ENCODE measurements at places on chromosomes 16 and 17.

DNA sequence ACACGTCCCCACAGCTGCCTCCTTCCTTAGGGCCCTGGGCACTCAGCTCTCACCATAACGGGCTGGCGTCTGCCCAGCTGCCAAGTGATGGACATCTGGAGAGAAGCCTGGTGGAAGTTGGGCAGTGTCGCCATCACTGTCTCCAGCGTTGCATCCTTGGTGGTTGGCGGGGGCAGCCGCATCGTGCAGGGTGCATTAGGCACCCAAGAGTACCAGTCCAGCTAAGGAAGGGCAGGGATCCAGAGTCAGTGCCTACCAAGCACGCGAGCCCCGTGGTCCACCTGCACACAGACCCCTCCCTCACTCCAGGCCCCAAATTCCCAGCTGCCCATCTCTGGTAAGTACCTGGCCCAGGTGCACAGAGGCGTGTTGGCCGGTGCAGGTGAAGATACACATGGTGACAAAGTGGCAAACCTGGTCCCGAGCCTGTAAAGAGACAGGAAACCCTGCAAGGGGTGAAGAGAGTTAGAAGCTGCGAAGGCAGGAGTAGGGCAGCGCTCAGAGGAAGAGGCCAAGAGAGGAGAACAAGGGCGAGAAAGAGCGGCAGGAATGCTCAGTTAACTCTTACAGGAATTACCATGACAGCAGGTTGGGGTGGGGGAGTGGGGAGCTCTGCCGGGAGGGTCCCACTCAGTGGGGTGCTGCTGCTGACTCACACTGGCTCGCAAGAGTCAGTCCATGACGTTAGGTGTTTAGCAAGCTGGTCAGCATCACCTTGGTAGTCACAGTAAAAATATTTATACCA, 9.5 kb downstream of the ALOX15 start:
- no peak for DNase-seq

- no peak for DNase-seq
Measured at GRCh38 chr17:11081342-11081741, 159.7 kb upstream of the SHISA6 start.

DNA sequence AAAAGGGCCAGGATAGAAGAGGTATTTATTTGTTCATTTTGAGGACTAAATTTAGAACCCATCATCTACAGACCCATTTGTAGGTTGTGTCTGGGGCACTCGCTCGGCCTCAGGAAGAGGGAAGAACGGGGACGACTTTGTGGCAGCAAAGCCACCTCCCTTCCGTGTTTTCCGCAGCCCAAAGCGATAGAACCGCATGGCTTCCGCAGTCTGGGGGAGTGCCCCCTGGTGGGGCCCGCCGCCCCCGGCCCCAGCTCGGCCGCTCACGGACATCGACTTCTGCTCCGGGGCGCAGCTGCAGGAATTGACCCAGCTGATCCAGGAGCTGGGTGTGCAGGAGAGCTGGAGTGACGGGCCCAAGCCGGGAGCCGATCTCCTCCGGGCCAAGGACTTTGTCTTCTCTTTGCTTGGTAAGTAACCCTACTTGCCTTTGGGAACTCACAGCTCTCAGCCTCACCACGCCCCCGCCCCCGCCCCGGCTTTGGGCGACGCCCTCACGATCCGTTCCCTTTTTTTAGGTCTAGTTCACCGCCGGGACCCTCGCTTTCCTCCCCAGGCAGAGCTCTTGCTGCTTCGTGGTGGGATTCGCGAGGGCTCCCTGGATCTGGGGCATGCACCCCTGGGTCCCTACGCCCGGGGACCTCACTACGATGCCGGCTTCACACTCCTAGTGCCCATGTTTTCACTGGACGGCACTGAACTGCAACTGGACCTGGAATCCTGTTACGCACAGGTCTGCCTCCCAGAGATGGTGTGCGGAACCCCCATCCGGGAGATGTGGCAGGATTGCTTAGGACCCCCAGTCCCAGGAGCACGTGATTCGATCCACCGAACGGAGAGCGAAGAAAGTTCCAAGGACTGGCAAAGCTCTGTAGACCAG, 681 bp downstream of the TMEM102 start:
- peak; percentile 50 for DNase-seq

- peak; percentile 94 for DNase-seq
Measured at GRCh38 chr17:42016941-42017865, at the start of gene DNAJC7. Gene DNAJC7, minus strand, starts transcription at chr17:42017439. Its CDS starts 23 bp downstream, at chr17:42017416.

GRCh38 chr17:17563530-17563929, 28.0 kb downstream of the PEMT start:
- DNase-seq, result no peak

GRCh38 chr17:27532269-27533263, 76.3 kb downstream of the KSR1 start:
- peak; percentile 10 for DNase-seq

DNA sequence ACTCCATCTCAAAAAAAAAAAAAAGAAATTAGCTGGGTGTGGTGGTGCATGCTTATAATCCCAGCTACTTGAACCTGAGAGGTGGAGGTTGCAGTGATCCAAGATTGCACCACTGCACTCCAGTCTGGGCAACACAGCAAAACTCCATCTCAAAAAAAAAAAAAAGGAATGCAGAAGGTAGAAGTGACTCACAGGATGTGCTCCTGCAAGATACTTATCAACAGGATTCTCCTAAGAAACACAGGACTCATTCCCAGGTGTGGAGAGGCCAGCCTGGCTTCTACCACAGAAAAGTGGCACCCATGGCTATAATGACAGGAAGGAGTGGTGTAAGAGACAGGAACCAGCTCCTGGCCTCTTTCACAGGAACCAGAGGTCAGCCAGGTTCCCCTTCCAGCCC, 13.8 kb downstream of the ELMO3 start:
- DNase-seq, result no peak

DNA sequence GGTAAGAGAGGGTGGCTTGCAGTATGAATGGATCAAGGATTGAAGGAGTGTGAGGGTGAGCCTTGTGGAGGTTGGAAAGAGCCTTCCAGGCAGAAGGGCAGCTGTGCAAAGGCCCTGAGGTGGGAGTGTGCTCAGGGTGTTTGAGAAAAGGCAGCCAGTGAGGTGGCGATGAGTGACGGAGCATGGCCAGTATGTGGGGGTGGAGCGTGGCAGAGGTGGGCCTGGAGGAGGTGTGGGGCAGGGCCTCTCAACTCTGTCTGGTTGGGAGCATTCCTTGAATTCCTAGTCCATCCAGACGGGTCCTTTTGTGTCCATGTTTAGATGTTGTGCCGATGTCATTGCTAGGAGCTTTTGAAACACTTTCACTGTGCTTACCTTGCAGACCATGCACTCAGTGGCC, 51.3 kb downstream of the EPN2 start:
- no peak for DNase-seq

DNA sequence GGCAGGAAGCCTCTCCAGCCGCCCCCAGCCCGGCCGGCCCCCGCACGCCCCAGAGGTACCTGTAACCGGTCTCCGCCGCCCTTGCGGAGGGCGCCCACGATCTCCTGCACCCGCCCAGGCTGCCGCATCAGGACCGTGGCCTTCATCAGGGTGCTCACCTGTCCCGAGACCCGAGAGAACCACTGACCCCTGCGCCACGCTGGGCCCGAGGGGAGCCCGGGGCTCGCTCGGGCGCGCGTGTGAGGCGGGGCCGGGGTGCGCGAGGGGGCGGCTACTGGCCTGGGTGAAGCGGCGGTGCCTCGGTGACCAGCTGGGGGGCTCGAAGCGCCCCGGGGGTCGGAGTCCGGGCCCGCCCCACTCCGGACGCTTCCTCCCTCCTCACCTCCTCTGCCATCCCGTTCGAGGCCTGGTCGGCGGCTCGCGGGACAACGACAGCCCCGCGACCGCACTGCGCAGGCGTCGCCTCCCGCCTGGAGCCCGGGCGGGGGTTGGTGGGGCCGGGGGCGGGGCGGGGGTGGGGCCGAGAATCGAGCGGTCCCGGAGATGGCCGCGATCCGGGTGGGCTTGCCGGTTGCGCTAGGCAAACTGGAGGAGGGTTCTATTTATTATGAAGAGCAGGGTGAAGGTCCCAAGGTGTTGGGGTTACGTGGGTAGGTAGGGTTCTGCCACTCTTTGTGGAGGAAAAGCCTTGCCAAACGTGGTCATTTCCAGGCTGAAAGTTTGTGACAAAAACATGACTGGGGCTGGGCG, at the start of gene NT5C3B:
Gene NT5C3B (minus strand): TSS at position 433 of the 750 bp plus-strand sequence. CDS start 39 bp downstream, at position 394.
- peak; percentile 77 for DNase-seq

DNA sequence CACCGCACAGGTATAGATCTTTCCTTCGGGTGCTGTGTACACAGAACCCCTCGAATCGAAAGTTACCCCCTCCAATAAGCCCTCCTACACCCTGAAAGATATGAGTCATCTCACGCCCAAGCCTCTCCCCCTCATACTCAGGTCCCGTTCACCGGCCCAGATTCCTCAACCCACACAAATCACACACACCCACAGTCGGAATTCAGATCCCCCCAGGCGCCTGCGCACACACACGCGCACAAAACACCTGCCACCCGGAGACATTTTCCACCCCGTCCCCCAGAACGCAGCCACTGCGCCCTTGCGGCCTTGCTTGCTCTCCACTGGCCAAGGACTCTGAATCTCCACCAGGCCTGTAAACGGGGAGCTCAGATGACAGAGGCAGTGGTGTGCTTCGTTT, 4.9 kb downstream of the JPH3 start:
- no peak for DNase-seq

DNA sequence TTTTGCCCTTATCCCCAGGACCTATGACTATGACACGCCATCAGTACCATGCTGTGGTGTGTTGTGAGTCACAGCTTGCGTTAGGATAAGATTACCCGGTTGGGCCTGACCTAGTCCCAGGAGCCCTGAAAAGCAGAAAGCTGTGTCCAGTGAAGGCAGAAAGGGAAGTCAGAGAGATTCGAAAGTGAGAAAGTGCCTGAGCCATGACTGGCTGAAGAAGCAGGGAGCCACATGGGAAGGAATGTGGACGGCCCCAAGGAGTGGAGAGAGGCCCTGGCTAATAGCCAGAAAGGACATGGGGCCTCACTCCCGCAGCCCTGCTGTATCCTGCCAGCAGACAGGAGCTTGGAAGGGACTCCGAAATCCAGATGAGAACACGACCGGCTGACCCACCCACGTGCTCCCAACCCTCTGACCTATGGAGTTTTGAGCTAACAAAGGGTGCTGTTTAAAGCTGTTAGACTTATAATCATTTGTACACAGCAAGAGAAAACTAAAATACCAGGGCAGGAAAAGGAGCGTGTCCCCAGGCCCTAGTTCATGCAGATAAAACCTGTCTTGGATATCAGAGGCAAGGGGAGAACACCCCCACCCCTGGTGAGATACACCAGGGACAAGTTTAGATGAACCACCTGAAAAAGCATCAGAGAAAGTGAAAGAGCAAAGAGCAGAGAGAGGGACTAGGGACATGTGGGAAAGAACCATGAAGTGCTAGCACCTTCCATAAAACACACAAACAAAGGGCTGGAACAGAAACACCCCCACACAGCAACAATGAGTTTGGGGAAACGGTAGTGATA, 115.3 kb downstream of the SLC39A11 start:
- DNase-seq, result no peak

DNA sequence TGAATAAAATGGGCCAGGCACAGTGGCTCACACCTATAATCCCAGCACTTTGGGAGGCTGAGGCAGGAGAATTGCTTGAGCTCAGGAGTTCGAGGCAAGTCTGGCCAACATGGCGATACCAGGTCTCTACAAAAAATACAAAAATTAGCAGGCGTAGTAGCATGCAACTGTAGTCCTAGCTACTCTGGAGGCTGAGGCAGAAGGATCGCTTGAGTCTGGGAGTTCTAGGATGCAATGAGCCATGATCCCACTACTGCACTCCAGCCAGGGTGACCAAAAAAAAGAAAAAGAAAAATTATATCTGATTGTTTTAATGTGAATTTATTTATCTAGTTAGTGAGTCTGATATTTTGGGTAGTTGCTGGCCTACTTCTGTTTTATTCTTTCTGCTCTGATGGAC, 7.0 kb downstream of the IL34 start:
- DNase-seq, result no peak

- no peak for DNase-seq
Measured at GRCh38 chr17:62737513-62737912, 70.6 kb downstream of the MARCHF10 start.

DNA sequence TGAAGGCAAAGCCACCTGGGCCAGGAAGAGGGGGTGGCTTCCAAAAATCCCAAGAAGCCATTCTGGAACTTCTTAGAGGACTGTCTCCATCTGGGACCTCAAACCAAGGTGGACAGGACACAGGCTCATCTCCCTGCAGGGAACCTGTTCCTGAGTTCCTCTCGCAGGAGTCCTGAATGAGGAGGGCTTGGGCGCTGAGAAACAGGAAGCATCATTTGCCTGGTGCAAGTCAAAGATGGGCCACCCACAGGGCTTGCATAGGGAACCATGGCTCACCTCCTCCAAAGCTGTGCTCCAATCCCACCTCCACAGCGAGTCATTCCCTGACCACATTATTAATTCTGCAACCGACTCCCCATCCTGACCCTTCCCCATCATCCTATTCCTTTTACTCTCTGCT, 55.0 kb upstream of the RPL38 start:
- no peak for DNase-seq

DNA sequence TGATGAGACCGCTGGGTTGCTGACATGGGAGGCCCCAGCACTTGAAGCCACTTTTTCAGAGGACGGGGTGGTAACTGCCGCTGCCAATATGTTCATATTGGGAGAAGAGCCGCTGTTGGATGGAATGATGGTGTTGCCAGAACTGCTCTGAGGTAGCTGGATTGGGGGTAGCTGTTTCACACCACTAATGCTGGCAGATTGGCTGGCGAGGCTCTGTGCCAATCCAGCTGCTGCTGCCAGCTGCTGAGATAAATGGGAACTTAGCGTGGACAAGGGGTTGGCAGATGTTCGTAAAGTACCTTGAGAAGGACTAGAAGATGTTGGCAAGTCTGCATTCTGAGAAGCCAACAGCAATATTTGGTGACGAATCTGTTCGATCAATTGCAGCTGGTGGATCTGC, 10.0 kb downstream of the SALL1 start:
- DNase-seq, result no peak

- DNase-seq, result no peak
Measured at GRCh38 chr16:69411064-69411985, 13.1 kb upstream of the CYB5B start.

DNA sequence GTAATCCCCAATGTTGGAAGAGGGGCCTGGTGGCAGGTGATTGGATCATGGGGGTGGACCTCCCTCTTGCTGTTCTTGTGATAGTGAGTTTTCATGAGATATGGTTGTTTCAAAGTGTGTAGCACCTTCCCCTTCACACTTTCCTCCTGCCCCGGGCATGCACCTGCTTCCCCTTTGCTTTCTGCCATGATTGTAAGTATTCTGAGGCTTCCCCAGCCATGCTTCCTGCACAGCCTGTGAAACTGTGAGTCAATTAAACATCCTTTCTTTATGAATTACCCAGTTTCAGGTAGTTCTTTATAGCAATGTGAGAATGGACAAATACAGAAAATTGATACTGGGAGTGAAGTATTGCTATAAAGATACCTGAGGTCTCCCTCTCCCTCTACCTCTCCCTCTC, 29.4 kb downstream of the RNF112 start:
- no peak for DNase-seq

Data from natural killer cell (primary cell).